ENCODE measurements at places on chromosomes 16 and 17.

DNA sequence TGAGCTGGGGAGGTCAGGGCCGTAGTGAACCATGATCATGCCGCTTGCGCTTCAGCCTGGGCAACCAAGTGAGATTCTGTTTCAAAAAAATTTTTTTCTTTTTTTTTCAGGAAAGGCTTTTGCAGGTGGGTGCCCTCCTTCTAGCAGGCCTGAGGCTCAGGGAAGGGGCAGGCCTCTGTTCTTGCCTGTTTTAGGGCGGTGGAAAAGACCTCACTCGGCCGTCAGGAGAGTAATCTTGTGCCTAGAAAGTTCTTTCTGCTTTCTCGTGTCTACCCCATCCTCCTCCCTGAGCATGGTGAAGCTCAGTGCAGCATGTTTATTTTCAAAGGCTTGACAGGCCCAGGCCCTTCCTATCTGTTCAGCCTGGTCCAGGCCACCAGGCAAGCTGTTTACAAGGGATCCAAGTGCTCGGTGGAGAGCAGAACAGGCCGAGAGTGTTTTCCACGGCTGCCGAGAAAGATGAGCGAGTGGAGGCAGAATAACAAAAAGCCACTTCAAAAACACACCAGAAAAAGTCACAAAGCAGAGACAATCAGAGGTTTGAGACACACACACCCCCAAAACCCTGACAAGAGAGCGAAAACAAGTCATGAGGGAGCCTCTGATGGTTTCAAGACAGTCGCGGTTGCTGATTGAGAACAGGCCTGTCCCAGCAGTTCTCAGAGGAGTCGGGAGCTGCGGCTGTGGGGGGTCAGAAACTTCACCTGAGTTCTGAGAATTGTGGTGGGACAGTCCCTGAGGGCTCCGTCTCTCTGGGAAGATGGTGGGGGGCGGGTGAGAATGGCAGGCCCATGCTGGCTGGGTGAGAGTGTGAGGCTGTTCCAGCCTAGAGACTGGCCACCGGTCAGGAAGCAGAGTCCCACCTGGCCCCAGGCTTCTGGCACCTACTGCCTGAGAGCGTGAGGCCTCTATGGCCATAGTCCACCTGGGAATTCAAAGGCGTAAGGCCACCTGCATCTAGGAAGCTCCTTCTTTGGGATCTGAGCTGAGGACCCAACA, 37.5 kb upstream of the CCR7 start:
- peak; percentile 70 for DNase-seq

- no peak for DNase-seq
Measured at GRCh38 chr17:83109386-83109785, 30.0 kb downstream of the METRNL start.

DNA sequence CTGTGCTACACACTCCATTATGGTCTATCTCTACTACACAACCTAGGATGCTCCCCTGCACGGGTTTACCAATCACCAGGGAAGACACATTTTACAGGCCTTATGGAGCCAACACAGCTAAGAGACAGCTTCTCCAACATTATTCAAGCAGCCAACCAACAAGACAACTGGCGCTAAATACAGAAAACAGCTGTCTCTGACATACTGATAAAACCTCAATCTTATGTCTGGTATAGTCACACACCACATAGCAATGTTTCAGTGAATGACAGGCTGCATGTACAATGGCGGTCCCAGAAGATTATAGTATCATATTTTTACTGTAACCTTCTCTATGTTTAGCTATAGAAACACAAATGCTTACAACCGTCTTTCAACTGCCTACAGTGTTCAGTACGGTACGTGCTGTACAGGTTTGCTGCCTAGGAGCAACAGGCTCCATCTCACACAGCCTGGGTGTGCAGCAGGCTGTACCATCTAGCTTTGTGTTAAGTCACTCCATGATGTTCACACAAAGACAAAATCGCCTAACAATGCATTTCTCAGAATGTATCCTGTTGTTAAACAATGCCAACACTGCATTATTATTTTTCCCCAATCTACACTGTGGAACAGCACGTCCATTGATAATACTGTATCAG, 10.9 kb downstream of the USP22 start:
- DNase-seq: no peak

DNA sequence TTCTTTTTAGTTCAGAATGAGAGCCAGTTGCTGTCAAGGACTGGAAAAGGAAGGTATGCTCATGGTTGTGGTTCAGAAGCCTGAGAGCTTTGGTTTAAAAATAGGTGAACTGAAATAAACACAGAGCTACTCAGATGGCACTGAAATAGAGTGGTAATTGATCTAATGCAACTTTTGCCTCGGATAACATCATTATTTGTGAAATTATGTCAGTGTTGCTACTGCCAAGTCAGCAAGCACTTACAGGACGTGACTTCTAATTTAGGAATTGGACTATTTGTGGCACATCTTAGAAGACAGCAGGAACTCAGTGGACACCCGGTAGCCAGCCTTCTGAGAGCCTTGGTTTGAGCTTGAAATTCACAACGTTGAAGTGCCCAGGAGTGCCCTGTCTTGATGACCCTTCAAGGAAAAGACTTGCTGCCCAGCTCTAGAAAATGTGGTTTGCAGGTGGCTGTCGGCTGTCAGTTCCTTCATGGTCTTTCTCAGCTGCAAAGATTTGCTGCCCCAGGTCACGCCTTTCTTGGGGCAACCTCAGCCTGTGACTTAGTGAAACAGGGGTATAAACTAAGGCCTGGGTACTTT, 42.0 kb upstream of the XYLT1 start:
- DNase-seq: no peak

- no peak for DNase-seq
Measured at GRCh38 chr17:36665417-36665816, 64.0 kb downstream of the MRM1 start.

All from GM10248 (cell line).